ENCODE measurements at places on chromosomes 2 and 18. TPM values are rescaled to one million over a fixed set of nuclear protein-coding genes. Genes with fewer than 3 reads are reported as not detected.

DSEL gene
- 105 TPM for total RNA-seq

- H3K36me3 ChIP-seq, result no peaks in the 10 kb centered on the region
- DNase-seq, result peak; percentile 74
- H3K27ac ChIP-seq, result no peak overlapping the region
- peaks cover 37% of the 10 kb centered on the region for H3K27me3 ChIP-seq
- no peak overlapping the region for H3K4me3 ChIP-seq
Observed at GRCh38 chr2:84807063-84807485, 73.8 kb downstream of the TRABD2A start.

ABHD1 gene
- not detected for total RNA-seq

ALPI gene
- total RNA-seq, result not detected

DNA sequence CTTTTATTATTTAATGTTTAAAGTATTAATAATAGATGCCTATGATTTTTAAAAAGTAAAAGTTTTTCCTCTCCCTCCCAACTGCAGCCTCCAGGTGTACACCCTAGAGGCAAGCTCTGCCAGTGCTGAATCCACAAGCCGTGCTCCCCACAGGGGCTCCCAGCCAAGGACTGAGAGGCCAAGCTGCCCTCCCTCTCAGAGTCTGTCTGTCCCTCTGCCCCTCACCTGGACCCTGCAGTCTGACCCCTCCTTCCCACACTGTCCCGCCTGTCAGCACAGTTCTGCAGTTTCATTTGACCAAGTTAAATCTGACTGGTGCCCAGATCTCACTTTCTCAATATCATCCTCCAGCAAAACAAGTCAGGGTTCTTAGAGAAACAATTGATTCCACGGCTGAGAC is 14.8 kb upstream of the PROC start:
- no peaks in the 10 kb centered on the region for H3K36me3 ChIP-seq
- H3K4me3 ChIP-seq, result no peak overlapping the region
- peak; percentile 48 for DNase-seq
- no peaks in the 10 kb centered on the region for H3K27me3 ChIP-seq
- H3K27ac ChIP-seq, result peak overlapping the region; percentile 33

UCN gene
- total RNA-seq, result 4.1 TPM

GRCh38 chr2:31253356-31254131 is 19.6 kb downstream of the EHD3 start:
- DNase-seq, result no peak
- peaks cover 14% of the 10 kb centered on the region for H3K36me3 ChIP-seq
- no peak overlapping the region for H3K27ac ChIP-seq
- H3K4me3 ChIP-seq, result no peak overlapping the region
- H3K4me1 ChIP-seq, result peaks cover 5% of the 10 kb centered on the region
